ENCODE measurements at places on chromosomes 13 and 19.

DNA sequence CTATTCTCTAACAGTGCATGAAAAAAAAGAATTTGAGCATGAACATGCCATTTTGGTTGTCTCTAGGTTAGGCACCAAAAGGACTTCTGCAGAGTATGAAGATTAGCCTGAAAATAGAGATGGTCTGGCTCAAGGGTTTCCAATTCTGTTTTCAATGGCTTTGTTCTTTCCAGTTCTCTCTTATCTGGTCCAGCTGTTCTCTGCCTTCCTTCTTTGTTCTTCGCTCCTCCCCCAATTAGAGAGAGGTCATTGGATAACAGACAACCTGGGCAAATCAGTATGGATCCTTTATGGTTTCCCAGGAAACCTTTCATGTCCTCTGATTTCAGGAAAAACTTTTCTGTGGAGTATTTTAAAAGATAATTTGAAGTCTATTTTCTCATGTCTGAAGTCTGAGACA, 623.4 kb downstream of the PCDH17 start:
- ATAC-seq = no peak

DNA sequence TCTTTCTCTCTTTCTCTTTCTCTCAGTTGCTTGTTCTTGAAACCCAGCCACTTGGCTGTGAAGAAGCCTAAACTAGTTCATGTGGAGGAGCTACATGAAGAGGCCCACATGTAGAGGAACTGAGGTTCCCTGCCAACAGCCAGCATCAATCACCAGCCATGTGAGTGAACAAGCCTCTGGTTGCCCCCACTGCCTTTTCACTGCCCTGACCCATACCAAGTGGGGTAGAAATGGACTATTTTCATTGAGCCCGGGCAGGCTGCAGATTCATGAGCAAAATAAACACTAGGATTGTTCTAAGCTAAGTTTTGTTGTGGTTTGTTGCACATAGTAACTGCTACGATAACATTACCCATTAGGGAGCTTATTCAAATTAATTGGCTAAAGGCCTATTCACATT, 78.7 kb upstream of the FAM216B start:
- no peak for ATAC-seq

DNA sequence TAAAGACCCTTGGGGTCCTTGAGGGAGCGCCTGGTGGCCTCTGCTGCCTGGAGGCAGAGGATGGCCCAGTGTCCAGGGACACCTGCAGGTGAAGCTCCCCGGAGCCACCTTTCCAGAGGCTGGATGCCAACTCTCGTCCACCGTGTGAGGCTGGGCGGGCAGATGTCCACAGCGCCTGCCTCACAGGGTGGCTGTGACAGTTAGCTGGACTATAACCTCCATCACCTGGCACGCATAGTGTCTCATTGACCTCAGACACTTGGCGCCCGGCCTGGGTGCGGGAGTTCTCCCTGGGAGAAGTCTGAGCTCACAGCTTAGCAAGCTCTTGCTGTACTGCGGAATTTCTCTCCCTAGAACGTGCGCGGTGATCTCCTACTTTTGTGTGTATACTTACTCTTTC, 9.8 kb downstream of the BICRA start:
- no peak for ATAC-seq

DNA sequence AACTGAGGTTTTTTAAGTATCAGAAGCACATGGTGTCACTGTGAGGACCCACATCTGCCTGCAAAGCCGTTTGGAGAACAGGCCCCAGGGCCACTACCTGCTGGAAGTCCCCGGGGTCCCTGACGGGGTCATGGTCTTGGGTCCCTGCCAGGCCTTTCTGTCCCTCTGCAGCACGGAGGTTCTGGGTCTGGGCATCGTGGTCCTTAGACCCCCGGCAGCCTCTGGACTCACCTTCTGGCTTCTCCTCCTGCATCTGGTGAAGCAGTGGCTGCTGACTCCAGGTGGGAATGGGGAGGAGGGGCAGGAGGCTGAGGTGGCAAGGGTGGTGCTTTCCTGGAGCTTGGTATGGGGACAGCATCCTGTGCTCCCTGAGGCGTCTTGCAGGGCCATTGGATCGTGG, 198.6 kb downstream of the TEX29 start:
- no peak for ATAC-seq

GRCh38 chr13:38440666-38441065, 91.0 kb downstream of the UFM1 start:
- no peak for ATAC-seq

GRCh38 chr13:100596516-100596915, 7.9 kb upstream of the GGACT start:
- ATAC-seq = no peak

GRCh38 chr13:34243403-34243802, 425.5 kb downstream of the RFC3 start:
- no peak for ATAC-seq

DNA sequence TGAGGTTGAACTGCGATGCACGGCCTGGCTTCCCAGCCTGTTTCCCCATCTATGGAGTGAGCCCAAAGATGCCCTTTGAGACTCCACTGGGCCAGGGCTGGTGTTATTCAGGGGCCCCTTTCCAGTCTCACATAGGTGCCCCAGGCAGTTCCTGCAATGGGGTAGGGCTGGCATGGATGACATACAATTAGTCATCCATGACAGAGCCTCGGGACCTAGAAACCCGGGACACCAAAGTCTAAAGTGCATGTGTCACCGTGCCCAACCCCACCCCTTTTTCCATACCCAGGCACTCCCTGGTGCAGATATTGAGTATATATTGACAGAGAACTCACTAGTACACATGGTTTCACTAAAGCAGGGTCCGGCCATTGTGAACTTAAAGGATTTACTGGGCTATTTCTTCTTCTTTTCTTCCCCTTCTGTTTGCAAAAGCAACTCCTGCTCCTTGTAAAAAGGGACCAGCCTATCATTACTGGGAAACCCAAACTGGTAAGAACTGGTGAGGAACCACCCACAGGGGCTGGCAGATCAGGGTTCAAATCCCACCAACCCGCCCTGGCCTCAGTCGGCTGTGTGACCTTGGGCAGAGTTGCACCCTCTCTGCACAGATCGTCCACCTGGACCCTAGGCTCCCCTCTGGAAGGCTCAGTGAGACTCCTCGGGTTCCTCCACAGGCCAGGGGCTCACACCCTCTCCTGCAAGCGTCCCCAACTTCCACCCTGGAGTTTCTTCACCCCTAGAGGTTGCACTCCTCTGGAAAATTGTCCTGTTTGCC, 2.7 kb downstream of the B3GNT3 start:
- ATAC-seq = no peak
